ENCODE measurements at places on chromosomes 5 and 9. TPM values are rescaled to one million over a fixed set of nuclear protein-coding genes. Genes with fewer than 3 reads are reported as not detected.

Gene ENHO
- 0.61 TPM for total RNA-seq

Gene NOTCH1
- 71.4 TPM for total RNA-seq

Gene KIF24
- 7.2 TPM for total RNA-seq

Gene TMEM8B
- total RNA-seq = 2.4 TPM

Gene WWC1
- total RNA-seq = 3.2 TPM

Gene OR1J2
- total RNA-seq = not detected

Gene SPTAN1
- total RNA-seq = 166 TPM

Gene SMIM33
- 0.08 TPM for total RNA-seq

Gene CDH9
- total RNA-seq = not detected

Gene KIAA1958
- total RNA-seq = 7.8 TPM

Gene PKD2L2
- total RNA-seq = not detected

Gene MCC
- total RNA-seq = 4.9 TPM

Gene IFNK
- not detected for total RNA-seq

Gene POC5
- total RNA-seq = 11.7 TPM

Gene SLC34A1
- not detected for total RNA-seq

Gene MYMK
- not detected for total RNA-seq

Gene GRM6
- total RNA-seq = not detected

Gene ZNF608
- total RNA-seq = not detected

Gene ZFP2
- total RNA-seq = 0.42 TPM

Gene SLC1A1
- 0.13 TPM for total RNA-seq

Gene GNA14
- total RNA-seq = not detected

Gene GLDC
- 3.1 TPM for total RNA-seq

Gene CDC25C
- total RNA-seq = 6.2 TPM

Gene DOLPP1
- total RNA-seq = 27.0 TPM

Gene RELL2
- total RNA-seq = 35.2 TPM

Gene PLPP7
- not detected for total RNA-seq

Gene EGFLAM
- total RNA-seq = not detected

Gene SLCO6A1
- not detected for total RNA-seq

Gene LIX1
- total RNA-seq = not detected

Gene PCDHGA11
- total RNA-seq = not detected

Gene SIGMAR1
- 147 TPM for total RNA-seq

Gene MYORG
- total RNA-seq = 3.3 TPM

Gene SREK1
- 56.4 TPM for total RNA-seq

Gene ACSL6
- total RNA-seq = 23.4 TPM

Gene EIF4EBP3
- 14.1 TPM for total RNA-seq

Gene SLC36A3
- total RNA-seq = not detected

Gene NEUROG1
- not detected for total RNA-seq

Gene IL4
- 2.5 TPM for total RNA-seq

Gene PLAC8L1
- total RNA-seq = 0.71 TPM

Gene ARL14EPL
- total RNA-seq = not detected

Gene LCN1
- not detected for total RNA-seq

Gene CSF1R
- not detected for total RNA-seq

Gene SELENOP
- not detected for total RNA-seq

Gene PCDHB14
- not detected for total RNA-seq

Gene TAF11L3
- not detected for total RNA-seq

Gene PCDHA9
- not detected for total RNA-seq

Gene TAF11L14
- total RNA-seq = not detected

Gene LCN2
- not detected for total RNA-seq
